Right lobe of liver (tissue), 6 donors: ENCODE measurements at places on chromosomes 13 and 19.

- DNase-seq = no peak
Observed at GRCh38 chr19:5893907-5894703, 9.5 kb downstream of the NDUFA11 start.

- peak; percentile 90 for DNase-seq
Observed at GRCh38 chr19:44943801-44944249, 1.8 kb downstream of the APOC4 start.

DNA sequence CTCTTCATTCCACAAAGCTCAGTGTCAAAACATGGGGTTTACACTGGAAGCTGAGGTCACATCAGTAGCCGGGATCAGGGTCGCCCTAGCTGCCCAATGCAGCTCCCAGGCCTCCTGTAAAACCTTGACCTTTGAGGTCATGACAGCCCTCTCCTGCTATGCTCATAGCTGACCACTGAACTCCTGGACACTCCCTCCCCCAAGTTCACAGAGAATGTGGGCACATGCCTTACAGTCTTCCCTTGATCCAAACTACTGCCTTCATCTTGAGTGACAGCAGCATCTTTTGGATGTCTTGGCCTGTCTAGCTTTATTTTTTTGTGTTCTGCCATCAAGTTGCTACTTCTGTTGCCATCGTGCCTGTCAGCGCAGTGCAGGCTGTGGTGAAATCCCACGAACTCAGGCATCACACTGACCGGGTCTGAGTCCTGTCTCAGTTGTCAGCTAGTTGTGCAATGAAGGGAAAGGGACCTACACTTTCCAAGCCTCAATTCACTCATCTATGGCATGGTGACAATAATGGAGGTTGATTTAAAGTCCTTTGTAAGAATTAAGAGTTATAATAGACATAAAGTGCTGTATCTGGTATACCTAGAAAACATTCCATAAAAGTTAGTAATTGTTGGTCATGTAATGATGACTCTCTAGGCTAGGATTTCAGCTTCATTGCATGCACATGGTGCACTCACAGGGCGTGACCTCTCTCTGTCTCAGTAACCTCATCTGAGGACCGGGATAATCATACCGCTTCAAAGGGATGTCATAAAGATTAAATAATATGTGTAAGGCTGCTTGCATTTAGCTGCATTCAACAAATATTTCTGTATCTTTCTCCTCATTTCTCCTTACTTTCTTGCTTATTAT is 16.4 kb upstream of the ALOX5AP start:
- no peak for DNase-seq

GRCh38 chr19:14434543-14435319 is 1.6 kb downstream of the PKN1 start:
- peak; percentile 66 for DNase-seq

DNA sequence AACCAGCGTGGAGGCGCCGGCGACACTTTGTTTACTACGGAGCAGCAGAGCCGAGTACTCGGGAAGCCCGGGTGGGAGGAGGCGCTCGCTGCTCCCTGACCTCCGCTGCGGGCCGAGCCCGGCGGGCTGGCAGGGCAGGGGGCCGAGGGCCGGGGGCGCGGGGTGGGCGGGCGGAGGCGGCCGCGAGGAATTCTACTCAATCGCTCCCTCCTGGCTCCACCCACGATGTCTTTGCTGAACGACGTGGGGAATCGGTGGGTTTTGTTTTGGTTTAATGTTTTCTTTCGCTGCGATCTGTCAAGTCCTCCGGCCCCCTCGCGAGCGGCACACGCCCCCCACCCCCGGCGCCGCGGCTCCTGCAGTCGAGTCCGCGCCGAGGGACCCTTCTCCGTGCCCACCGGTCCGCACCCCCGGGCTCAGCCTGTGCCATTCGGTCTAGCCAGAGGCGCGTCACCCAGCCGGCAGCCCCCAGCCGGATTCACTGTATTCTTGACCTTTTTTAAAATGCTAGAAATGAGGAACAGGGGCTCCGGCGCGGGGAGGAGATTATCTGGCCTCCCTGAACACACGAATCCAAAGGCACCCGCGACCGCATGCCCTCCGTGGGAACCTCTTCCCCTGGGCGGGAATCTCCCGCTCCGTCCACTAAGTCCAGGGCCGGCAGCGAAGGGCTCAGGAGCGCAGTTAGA is 636 bp upstream of the FOXO1 start:
- peak; percentile 85 for DNase-seq

GRCh38 chr13:49657241-49657641 is 28.9 kb downstream of the ARL11 start:
- no peak for DNase-seq

- no peak for DNase-seq
Observed at GRCh38 chr19:2716275-2716650, 4.9 kb downstream of the DIRAS1 start.

GRCh38 chr13:52846567-52847321 is 1.7 kb downstream of the PCDH8 start:
- DNase-seq = no peak

GRCh38 chr13:106477303-106477702 is 58.2 kb downstream of the EFNB2 start:
- DNase-seq = no peak

DNA sequence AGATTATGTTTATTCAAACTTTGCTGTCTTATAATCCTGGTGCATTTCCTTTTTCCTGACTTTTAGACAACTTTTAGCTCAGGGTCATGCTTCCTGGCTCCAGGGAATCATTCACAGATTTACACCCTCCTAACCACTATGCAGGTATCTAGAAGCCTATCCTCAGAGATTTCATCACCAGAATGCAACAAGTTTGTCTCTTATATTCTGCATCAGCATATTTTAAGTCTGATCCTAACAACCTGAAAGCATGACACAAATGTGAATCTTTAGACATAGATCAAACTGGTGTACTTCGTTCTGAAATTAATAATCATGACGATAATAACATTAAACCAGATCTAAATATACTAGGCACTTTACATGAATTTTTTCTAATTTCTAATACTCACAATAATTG is 100.0 kb downstream of the TRPC4 start:
- no peak for DNase-seq

DNA sequence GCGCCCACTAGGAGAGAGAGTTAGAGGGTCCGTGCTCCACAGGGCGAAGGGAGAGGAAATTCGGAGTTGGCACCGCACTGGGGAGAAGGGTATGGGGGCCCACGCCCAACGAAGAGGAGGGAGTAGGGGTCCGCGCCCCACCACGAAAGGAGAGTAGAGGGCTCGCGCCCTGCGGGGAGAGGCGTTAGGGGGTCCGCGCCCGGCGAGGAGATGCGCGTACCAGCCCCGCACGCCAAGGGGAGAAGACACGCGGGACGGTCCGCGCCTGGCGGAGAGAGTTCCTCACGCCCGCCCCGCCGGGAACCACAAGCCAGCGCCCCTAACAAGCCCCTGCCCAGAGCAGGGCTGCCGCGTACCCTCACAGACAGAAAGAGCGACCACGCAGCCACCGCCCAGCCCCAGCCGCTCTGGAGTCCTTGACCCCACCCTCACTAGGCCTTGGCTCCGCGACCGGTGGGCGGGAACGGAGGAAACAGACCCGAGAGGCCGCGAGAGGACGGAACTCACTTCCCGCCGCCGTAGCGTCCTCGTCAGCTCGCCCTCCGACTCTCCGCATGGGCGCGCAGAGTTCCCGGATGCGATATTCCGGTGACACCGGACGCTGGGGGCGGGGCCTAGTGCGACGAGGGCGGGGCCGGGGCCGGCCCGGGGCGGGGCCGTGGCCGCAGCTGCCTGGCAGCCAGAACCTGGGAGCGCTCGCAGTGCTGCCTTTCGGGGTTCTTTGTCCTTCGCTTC is 20.0 kb upstream of the ZSCAN18 start:
- no peak for DNase-seq

- DNase-seq = no peak
Observed at GRCh38 chr13:35882722-35883497, 248.3 kb downstream of the DCLK1 start.

DNA sequence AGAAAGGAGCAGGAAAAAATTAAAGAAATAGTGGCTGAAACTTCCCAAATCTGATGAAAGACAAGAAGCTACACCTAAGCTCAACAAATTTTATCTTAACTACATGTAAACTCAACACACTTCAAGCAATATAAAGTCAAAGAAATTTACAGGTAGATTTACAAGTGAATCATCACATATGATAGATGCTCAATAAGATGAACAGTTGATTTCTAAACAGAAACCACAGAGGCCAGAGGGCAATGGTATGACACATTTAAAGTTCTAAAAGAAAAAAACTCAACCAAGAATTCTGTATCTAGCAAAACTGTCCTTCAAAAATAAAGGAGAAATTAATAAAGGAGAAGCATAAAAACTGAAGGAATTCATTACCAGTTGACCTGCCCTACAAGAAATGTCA is 39.3 kb upstream of the ZNF780A start:
- no peak for DNase-seq

GRCh38 chr13:33168321-33168960 is 117.1 kb downstream of the STARD13 start:
- no peak for DNase-seq

DNA sequence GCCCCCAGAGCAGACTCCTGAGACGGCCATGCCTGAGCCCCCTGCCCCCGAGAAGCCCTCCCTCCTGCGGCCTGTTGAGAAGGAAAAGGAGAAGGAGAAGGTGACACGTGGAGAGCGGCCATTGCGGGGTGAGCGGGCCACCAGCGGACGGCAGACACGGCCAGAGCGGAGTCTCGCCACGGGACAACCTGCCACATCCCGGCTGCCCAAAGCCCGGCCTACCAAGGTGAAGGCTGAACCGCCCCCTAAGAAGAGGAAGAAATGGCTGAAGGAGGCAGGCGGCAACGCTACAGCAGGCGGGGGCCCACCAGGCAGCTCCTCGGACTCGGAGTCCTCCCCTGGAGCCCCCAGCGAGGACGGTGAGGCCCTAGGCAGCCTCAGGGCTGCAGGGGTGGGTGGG is 24.1 kb downstream of the RRAS start:
- no peak for DNase-seq

- no peak for DNase-seq
Observed at GRCh38 chr19:28929006-28929405, 283.9 kb downstream of the UQCRFS1 start.

- DNase-seq = no peak
Observed at GRCh38 chr13:28056426-28056825, 44.0 kb downstream of the FLT3 start.

DNA sequence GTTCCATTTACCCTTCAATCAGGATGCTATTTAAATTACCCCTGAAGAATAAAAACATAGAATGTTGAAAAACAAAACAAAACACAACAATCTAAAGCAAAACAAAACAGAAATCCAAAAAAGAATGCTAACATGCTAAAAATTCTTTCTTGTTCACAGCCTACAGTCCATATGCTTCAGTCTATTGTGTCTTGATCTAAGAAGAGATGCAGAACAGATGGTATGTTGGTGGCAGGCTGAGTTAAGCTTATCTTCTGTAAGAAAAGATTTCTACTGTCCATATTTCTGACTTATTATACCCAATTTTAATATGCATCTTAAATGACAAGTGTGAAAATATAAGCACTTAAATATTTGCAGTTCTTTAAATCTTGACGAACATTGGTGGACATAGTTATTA is 356.1 kb upstream of the SLITRK1 start:
- no peak for DNase-seq

GRCh38 chr19:12112701-12113100 is 27.4 kb downstream of the ZNF20 start:
- DNase-seq = no peak

DNA sequence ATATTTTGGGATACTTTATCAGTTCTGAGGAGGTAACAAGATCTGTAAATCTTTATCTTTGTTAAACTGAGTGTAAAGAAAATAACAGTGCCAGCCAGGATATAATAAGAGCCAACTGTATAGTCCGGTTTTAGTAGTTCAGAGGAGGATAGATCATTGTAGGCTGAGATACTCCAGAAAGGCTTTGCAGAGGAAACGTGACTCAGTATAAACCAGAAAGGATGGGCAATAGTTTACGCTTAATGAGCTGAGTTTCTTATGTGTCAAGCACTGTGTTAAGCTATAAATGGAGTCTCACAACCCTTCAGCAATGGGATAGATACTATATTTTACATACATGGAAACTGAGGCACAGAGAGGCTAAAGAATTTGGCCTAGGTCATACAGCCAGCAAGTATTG is 3.8 kb downstream of the RFXAP start:
- no peak for DNase-seq

GRCh38 chr13:109704771-109705635 is 81.4 kb downstream of the IRS2 start:
- peak; percentile 83 for DNase-seq

DNA sequence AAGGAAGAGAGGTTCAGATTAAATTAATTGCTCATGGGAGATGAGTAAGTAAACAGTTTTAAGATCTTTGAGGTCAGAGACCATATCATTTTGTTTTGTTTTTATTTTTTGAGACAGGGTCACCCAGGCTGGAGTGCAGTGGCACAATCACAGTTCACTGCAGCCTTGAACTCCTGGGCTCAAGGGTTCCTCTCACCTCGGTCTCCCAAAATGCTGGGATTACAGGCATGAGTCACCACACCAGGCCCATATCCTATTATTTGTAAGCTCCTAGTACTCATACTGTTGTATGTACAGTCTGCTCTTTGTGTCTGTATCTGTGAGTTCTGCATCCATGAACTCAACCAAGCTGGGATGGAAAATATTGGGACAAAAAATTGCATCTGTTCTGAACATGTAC is 6.0 kb upstream of the RASL11A start:
- DNase-seq = no peak

DNA sequence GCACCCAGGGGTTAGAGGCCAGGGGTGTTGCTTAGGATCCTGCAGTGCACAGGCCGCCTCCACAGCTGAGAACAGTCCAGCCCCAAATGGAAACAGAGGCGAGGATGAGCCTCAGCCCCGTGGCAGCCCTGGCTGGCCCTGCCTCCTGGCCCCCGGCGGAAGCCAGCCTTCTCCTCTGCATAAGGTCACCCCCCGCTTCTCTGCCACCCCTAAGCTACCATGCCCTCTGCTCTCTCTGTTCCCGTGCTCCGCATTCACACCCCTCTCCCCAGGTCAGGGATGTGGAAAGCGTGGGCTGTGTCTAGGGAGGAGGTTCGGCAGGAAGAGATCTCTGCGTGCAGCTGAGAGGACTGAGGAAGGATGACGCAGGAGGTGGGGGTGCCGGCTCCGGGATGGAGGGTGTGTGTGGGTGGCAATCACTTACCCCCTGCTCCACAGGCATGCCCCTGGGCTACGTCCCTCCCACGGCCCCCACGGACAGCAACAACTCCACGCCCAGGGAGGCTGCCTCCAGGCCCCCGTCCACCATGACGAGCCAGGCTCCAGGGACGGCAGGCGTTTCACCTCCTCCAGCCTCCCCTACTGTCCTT is 6.0 kb downstream of the SSC5D start:
- no peak for DNase-seq

- peak; percentile 28 for DNase-seq
Observed at GRCh38 chr19:35223862-35224505, 4.6 kb downstream of the FAM187B start.
